ENCODE measurements at places on chromosomes 1 and 21.
A peak's percentile ranks its signal among the peaks of the same experiment; 100 is the strongest.

GRCh38 chr1:19618428-19618827 lies 25.7 kb upstream of the NBL1 start:
- no peak for DNase-seq

- DNase-seq = no peak
Measured at GRCh38 chr1:78676347-78676982, 26.8 kb downstream of the IFI44 start.

- peak; percentile 27 for DNase-seq
Measured at GRCh38 chr1:6127587-6128163, 52.4 kb downstream of the CHD5 start.

DNA sequence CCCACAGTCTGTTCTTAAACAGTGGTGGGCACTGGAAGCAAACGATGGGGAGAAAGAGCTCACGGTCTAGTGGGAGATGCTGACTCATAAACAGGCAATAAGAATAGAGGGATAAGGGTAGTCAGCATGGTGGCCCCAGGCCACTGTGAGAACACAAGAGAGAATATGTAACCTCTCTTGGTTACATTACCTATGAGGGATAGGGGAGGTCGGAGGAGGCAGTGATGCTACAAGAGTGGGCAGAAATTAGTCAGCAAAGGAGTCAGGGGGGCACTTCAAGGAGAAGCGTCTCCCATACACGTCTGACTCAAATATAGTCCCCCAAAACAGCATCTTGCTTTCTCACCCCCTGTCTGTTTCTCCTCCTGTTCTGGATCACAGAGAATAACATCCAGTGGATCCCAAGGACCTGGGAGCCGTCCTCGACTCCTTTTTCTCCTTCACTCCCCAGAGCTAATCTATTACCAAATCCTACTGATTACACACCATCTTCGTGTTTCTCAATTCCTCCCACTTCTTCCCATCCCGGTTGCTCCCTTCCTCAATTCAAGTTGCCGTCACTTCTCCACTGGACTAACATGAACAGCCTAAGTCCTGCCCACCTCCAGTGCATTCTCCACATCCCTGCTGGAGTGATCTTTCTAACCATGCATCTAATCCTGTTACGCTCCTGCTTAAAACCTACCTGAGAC lies 2.1 kb downstream of the SLAMF8 start:
- DNase-seq = no peak

GRCh38 chr1:22861764-22862440 lies 110.8 kb downstream of the LACTBL1 start:
- DNase-seq = no peak

GRCh38 chr1:240287722-240288121 lies 196.0 kb downstream of the FMN2 start:
- DNase-seq = no peak

- DNase-seq = no peak
Measured at GRCh38 chr1:37400466-37401225, 73.7 kb upstream of the ZC3H12A start.

DNA sequence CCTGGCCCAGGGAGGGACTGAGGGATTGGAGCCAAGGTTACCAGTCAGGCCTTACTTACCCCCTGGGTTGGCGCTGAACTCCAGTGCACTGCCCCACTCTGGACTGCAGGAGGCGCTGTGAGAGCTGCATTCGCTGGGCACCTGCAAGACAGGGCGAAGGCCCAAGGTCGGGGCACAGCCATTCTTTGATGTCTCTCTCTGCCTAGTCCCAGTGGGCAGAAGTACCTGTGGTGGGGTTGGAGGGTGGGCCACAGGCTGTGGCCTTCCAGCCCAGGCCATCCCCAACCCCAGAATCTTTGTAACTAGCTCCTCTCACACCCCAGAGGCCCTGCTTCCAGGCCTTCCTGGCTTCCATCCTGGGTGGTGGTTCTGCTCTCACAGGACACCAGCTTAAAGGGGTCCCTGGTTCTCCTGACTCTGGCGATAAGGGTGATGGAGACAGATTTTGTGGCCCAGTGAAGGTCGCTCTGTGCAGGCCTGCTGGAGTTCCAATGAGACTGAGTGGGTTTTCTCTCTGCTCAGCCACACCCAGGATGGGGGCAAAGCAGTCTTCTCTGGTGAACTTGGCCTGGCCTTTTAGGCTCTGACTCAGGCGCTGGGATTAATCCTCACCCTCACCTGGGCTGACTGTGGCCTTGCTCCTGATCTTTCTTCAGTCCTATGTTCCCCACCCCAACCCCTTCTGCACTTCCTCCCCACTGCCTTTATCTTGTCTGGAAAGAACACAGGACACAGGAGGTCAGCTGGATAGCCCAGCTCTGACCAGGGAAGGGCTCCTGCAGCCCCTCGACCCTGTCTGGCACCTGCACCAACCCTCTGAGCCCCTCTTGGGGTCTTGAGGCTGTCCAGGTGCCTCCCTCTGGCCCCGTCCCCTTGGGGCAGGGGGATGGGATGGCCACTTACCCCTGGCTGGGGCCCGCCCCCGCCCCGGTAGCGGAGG lies 954 bp downstream of the MYOG start:
- DNase-seq = no peak

- DNase-seq = no peak
Measured at GRCh38 chr1:100347009-100347966, 5.0 kb upstream of the CDC14A start.

DNA sequence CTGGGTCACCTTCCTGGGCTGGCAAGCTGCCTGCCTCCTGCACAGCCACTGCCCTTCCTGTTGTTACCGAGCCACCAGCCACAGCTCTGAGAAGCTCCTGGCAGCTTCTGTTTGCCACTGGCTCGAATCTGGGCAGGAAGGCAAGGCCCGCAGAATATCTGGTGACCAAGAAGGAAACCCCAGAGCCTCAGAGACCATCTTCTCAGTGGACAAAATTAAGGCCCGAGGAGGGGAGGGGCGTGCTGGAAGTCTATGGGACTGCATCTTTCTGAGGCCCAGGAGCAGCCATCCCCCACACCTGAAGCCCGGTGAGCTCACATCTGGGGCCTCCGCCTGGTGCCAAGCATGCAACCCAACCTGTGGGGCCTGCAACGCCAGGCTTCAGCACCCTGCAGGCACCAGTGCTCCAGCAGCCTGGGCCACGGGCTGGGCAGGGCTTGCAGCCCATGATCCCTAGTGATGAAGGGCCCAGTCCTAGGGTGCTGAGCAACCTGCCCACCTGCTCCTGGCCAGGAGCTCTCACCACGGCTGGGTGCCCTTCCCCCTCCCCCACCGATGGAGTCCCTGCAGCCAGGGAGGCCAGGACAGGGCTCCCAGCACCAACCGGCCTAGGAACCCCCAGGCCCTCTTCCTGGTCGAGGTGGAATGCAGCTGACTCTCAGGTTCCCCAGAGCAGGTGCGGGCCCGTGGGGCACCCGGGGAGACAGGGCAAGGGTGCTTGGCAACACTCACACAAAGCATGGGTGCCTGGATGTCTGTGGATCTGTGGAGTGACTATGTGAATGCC lies 879 bp downstream of the CPTP start:
- no peak for DNase-seq

DNA sequence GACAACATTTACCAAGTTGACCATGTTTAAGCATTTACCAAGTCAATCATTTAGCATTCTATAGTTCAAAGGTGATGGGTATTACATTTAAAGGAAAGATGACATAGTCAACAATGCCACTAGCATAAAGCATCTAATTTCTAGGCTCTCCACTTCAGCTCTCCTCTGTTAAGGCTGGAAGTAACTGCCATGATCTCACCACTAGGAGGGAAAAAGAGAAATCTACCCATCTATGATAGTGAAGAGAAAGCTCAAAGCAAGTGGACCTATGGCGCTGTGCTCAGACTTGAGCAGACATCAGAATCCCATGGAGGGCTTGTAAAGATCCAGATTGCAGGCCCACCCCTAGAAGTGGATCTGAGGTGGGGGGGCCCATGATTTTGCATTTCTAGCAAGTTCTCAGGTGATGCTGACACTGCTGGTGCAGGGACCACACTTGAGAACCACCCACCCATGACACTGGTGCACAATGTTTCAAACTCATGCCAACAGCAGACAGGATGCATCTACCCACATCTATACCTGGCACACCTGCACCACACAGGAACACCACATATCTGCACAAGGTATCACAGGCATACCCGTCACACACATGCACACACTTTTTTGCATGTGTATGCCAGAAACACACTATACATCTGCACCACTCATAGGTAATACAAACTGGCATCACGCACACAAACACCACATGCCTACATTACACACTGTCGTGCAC lies 392.9 kb upstream of the RUNX1 start:
- DNase-seq = no peak

- DNase-seq = no peak
Measured at GRCh38 chr1:59005491-59006288, 221.8 kb upstream of the JUN start.

DNA sequence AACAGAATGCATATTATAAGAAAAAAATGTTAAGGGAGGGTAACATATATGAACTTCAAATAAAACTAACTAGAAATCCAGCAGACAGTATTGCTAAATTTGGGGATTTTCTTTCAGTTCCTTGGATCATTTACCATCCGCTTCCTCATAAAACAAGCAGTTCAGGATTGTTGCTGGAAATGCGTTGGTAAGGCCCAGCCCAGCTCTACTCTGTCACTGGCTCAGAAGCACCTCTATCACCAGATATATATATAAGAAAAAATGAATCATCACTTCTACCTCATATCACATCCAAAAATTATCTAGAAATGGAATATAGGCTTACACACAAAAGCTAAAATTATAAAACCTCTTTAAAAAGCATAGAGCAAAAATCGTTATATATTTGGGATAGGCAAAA lies 28.2 kb upstream of the COG2 start:
- DNase-seq = no peak

DNA sequence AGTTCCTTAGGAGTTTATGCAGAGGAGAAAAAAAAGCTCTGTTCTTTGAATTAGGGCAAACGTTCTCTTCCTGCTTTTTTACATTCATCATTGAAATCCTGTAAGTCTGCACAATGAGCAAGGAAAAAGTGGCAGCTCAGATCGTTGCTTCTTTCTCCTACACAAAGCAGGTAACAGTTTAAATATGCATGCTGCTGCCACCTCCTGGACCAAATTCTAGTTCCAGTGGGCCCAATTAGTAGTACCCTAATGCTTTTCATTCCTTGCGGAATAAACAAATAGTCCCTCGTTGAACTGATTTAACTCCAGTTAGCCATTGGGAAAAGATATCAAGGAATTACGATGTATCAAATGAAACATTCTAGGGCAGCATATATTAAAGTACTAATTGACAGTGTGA lies 20.1 kb downstream of the YTHDF2 start:
- no peak for DNase-seq

GRCh38 chr1:102420034-102420433 lies 423.3 kb upstream of the OLFM3 start:
- DNase-seq = no peak

- DNase-seq = no peak
Measured at GRCh38 chr1:110798691-110799256, 74.2 kb upstream of the CD53 start.

DNA sequence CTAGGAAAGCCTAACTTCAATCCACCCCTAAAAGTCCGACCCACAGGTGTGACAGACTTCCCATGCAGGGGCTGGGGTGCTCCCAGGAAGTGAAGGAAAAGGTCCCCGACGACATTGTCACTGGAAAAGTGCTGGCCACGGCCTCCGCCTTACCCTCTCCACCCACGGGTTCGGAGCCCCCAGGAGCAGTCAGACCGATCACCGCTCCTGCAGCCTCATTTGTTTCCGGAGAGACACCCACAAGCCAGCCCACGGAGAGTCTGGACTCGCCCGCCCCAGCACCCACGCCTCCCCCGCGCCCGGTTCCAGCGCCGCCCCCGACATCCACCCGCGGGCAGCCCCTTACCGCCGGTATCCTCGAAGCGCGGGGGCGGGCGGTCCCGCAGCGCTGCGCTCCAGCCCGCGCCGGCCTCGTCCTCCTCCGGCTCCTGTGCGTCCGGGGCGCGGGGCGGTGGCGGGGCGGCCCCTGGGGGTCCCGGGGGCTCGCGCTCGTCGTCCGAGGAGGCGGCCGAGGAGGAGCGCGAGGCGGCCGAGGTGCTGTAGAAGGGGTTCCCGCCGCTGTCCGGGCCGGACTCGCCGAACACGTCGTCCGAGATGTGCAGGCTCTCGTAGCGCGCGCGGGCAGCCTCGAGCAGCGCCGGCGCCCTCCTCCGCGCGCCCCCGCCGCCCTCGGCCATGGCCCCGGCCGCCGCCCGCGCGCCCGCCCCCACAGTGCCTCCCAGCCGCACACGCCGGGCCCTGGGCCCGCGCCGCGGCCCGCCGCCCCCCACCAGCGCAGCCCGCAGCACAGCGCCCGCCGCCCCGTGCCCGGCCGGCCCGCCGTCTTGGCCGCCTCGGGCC lies 660 bp downstream of the PGBD5 start:
- DNase-seq = no peak

DNA sequence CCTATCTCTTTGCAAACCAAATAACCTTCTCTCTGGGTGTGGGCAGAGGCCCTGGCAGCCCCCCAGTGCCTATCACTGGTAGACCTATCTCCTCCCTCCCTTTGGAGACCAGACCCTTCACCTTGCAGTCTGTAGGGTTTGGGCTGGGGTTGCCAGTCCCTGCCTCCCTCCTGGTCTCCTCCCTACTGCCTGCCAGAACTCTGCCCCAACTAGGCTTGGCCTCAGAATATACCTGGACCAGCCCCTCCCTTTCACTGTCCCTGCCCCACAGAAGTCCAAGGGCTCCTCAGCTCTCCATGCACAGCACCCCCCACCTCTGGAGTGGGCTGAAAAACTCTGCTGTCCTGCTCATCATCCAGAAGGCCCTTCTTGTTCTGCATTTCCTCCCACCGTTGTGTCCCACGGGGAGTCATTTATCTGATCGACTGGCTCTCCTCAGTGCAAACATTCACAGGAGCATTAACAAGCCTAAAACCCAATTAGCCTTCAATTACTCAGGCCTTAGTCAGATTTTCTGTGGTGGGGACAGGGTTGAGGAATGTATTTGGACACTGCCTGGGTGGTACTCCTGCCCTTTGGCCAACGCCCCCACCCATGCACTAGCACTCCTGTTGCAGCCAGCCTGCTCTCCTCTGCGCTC lies 27.7 kb upstream of the DMBX1 start:
- no peak for DNase-seq

GRCh38 chr21:36499578-36500471 lies 19.9 kb upstream of the CLDN14 start:
- DNase-seq = no peak

GRCh38 chr1:101484689-101485338 lies 248.0 kb downstream of the S1PR1 start:
- DNase-seq = no peak

DNA sequence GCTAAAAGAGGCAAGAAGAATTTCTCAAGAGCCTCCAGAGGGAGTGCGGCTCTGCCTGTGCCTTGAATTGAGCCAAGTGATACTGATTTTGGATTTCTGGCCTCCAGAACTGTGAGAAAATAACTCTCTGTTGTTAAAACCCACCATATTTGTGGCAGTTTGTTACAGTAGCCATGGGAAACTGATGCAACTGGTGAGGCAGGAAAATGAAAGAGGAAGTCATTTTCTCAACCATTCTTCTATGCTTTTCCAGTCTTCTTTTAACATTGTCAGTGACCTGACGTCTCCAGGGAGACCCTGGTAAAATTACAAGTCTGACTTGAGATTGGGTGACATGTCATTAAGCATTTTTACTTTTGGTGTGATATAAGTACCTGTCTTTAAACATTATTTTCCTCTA lies 5.8 kb downstream of the OR6P1 start:
- DNase-seq = no peak

Measured in stimulated activated CD8-positive, alpha-beta memory T cell treated with anti-CD3 and anti-CD28 coated beads, Interleukin-7, amount 100 ng/mL, for 1 hour (primary cell).